ENCODE measurements at places on chromosomes 4 and X.

GRCh38 chr4:17535906-17536305 is 20.9 kb downstream of the CLRN2 start:
- DNase-seq = no peak

DNA sequence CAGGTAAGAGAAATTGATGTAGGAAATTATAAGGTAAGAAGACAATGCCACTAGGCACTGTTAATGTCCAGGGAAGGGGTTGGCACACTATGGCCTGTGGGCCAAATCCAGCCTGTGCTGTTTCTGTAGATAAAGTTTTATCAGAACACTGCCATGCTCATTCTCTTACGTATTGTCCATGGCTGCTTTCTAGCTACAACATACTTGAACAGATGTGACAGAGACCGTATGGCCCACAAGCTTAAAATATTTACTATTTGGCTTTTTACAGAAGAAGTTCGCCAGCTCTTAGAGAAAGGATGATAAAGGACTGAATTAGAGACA is 168.0 kb downstream of the CDS1 start:
- DNase-seq = no peak

- DNase-seq = no peak
These were observed 76.4 kb upstream of the UCP1 start for GRCh38 chr4:140645196-140645595.

DNA sequence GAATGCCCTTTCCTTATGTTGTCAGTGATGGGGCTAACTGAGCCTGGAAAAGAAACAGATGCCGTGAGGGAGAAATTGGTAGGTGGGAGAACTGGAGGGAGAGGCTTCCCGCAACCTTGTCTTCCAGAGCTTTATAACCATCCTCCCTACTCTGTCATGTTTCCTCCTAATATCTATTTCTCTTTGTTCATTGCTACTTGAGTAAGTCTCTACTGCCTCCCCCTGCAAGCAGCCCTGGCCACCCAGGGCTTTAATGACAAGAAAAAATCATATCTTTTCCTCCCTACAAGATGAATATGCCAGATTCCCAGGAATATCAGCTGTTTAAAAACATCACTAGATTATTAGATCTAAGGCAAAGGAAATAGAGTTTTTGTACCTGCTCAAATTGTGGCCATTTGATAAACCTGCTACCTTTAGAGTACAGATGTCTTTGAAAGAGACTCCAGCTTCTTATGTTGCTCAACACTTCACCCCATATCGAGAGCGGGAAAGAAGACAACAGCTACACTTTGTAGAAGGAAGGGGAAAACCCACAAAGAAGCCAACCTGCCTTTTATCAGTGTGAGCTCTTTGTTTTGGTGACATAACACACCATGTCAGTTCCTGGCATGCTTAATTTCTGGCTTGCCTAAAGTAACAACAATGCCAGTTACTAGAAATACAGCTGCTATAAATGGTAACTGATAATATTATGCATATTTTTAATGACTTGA is 186.6 kb upstream of the LEF1 start:
- no peak for DNase-seq

GRCh38 chrX:97358941-97359340 is 475.2 kb downstream of the RPA4 start:
- no peak for DNase-seq

DNA sequence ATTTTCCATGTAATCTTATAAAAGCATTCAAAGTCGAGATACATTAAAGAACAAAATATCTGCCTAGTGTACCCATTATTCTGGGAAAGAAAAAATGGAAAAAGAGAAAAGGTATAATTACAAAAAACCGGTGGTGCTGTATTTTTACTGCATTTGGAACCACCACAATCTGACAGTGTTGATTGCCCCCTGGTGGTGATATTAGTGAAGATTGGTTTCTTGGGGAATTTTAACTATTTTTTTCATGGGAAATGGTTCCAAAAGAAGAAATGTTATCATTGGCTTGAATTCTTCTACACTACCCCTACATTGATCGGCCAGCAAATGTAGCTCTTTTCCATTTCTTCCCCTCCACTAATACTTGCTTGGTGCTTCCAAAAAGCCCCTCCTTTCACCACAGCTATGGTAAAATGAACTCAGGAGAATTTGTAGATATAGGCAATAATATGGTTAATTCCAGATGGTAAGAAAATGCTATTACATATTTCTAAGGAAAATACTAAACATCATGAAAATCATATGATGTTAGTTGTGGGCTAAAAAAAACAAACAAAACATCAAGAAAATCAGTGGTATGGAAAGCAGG is 50.0 kb downstream of the COX18 start:
- DNase-seq = peak; percentile 32

GRCh38 chr4:8312976-8313375 is 43.4 kb downstream of the HTRA3 start:
- no peak for DNase-seq

GRCh38 chr4:145177511-145177905 is 2.9 kb downstream of the OTUD4 start:
- peak; percentile 29 for DNase-seq

GRCh38 chr4:101081695-101082369 is 265.5 kb downstream of the PPP3CA start:
- DNase-seq = no peak

DNA sequence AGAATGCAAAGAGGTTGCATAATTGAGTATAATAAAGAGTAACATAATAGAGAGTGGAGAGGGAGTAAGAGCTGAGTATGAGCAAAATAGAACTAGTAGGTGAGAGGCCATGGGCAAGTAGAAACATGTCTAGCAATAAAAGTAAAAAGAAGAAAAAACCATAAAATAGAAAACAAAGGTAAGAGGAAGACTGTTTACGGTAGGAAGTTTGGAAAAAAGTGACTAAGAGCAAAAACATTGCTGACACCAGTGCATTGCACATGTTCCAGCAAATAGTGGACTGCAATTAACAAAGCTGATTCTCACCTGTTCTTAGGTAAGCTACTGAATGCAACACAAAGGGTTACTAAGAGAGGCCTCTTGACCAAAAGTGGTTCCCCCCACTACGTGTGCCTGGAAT is 202.9 kb downstream of the TEX13A start:
- DNase-seq = no peak
